ENCODE measurements at places on chromosomes 6 and 20. TPM values are rescaled to one million over a fixed set of nuclear protein-coding genes. Genes with fewer than 3 reads are reported as not detected.

DNA sequence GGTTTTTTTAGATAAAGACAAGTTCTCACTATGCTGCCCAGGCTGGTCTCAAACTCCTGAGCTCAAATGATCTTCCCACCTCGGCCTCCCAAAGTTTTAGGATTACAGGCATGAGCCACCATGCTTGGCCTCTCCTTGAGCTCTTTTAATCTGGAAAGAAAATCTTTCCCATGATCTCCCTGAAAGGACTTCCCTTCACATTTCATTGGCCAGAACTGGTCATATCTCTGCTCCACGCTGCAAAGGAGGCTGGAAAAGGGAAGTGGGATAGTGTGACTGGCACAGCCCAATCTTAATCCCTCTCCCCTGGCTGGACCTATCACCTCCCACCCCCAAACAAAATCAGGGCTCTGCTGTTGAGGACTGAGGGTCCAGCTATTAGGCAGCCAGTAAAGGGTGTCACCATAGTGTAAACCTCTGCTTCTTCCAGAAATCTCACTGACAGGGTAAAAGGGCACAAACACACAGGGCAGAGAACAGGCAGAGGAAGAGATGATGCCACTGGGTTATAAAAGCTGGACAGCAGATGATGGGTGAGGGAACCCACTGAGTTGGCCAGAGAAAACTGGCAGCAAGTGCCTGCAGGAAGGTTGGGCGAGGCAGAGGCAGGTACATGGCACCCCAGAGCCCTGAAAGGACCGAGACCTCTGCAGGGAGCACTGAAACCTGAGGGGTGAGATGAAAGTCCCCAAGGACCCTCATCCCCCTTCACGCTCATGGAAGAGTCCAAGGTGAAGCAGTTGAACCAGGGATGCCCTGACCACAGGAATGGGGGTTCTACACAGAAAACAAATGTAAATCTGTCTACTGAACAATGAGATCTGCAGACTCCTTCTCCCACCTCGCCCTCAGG lies 83.1 kb upstream of the PTPN1 start:
- DNase-seq = no peak

DNA sequence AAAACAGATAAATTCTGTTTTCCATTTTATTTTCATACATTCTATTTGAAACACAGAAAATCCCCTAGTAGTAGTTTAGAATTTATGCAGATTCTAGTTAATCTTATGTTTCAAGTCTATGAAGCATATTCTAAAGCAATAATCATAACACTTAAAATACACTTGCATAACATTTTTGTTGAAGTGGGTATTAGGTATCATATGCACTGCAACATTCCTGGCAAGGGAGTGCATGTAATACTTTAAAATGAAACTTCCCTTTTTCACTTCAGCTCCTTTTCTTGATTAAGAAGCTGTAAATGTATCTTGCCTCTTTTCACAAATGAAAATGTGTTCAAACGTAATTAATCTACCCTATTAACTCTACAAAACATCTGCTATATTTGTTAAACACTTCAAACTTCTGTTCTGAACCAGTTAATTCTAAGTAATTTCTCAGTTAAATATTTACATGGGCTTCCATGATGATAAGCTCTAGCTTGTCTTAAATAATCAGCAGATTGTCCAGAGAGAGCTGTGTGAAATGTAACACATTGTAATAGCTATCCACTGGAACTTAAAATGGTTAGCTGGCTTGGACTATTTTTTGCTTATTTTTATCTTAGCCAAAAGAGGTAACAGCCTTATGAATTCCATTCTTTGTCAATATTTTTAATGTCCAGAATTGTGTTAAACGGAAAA lies 192.8 kb downstream of the COL19A1 start:
- DNase-seq = no peak

The TEAD3 gene
- 13.6 TPM for polyA plus RNA-seq

The ECT2L gene
- polyA plus RNA-seq = 0.43 TPM

Data from thymus (tissue), 14 donors.